SK-N-DZ (cell line): ENCODE measurements at places on chromosomes 4 and X.

DNA sequence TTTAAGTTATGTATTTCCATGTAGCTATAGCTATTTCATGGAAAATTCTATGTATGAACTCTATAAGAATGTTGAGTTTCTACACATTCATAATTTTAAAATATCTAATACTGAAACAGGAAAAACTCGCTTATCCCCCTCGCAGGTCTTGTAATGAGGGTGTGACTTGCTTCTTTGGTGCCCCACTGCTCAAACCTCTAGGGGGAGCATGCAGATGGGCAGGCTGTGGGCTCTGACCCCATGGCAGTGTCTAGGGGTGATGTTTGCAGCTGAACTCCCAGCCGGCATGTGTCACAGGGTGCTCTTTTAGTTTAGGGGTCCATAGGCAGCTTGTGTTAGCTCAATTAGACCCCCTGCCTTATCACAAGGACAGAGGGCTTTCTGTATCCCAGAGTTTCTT, 1825.7 kb upstream of the ADGRL3 start:
- no peak for DNase-seq

DNA sequence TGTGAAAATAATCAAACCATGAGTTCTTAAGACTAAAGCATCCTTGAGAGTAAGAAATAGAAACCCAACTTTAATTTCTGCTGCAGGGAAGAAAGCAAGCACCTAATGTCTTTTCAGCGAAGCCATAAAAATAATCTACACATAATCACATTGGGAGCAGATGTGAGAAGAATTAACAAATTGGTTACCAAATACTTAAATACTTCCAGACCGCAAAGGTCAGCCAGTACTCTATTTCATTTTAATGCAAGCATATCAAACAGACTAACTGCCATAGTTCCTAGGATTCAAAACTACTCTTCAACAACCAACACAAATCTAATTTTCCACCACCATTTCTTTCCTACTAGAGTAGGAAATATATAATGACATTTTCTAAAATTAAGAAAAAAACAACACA, 144.8 kb upstream of the SLIT2 start:
- no peak for DNase-seq

GRCh38 chrX:100864657-100865391, 9.3 kb downstream of the NOX1 start:
- no peak for DNase-seq

GRCh38 chr4:145338568-145338967, 143.1 kb upstream of the SMAD1 start:
- no peak for DNase-seq

GRCh38 chr4:107519053-107519452, 201.0 kb downstream of the PAPSS1 start:
- no peak for DNase-seq

GRCh38 chr4:5050520-5051277, 581 bp upstream of the STK32B start:
- peak; percentile 79 for DNase-seq

- no peak for DNase-seq
Measured at GRCh38 chr4:12304905-12305304, 876.2 kb upstream of the HS3ST1 start.

- DNase-seq, result no peak
Measured at GRCh38 chr4:146957237-146957636, 11.6 kb upstream of the TTC29 start.

GRCh38 chr4:16227462-16227868, 1.2 kb upstream of the TAPT1 start:
- DNase-seq, result no peak
